NCI-H1105 treated with DMSO at 0.1 percent for 48 hours (cell line): ENCODE measurements at places on chromosomes 12 and 14.

DNA sequence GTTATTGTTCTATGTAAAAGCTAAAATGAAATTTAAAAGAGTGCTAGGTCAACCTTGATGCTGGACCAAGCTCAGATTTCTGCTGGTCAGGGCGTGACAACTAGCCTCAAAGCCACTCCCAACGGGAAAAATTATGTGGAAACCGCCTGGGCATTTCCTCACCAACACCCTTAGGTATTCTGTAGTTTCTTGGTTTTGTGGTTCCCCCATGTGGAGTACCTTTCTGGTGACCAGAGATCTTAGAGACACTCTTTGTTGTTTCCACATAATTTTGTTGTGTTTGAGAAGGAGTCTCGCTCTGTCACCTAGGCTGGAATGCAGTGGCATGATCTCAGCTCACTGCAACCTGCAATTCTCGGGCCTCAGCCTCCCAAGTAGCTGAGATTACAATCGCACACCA lies 119.9 kb downstream of the DENND5B start:
- no peak for DNase-seq

DNA sequence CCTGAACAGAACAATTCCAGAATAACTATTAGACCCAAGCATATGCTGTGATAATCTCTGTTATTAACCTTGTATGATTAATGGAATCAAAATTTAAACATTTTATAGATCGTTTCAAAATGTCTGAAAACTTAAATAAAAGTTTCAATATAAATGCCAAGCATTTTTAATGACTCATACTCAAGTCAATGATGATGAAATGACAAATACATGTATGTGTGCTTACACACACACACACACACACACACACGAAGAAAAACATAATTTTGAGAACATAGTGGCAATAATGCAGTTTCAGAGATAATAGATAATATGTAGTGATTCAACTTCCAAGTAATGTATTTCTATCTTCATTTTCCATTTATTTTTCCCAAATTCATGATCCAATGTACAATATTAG lies 384.9 kb upstream of the FOXG1 start:
- no peak for DNase-seq

GRCh38 chr14:90774316-90774715 lies 41.9 kb downstream of the TTC7B start:
- DNase-seq: no peak

DNA sequence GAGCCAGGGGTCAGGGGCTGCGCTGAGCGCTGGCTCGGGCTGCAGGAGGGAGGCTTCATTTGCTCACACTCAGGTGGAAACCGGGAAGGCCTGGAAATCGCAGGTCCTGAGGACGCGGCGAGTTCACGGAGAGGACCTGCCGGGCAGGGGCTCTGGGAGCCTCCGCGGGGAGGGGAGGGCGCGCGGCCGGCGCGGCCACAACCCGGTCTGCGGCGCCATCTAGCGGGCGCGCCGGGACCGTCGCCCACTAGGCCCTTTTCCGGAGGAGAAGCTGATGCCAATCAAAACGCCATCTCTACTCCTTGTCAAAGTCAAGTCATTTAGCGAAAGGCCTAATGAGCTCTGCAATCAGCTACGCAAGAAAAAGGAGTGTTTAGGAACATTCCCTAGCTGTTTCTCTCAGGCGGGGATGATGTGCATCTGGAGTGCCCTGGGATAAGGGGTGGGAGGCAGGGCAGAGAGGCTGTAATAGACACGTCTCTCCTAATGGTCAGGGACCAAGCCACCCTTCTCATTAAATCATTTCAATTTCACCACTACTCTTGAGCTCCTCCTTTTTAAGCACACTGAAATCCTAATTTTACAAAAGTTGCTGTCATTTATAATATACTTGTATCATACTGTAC lies 885.8 kb upstream of the TMEM132C start:
- peak; percentile 62 for DNase-seq

- DNase-seq: peak; percentile 64
These were observed 228.8 kb upstream of the RGS6 start for GRCh38 chr14:71703477-71703876.

GRCh38 chr14:76168531-76168930 lies 16.8 kb downstream of the GPATCH2L start:
- no peak for DNase-seq

- no peak for DNase-seq
These were observed 56.5 kb downstream of the SAMD4A start for GRCh38 chr14:54623279-54624004.

- DNase-seq: no peak
These were observed 115.4 kb upstream of the BTG1 start for GRCh38 chr12:92261071-92261470.

DNA sequence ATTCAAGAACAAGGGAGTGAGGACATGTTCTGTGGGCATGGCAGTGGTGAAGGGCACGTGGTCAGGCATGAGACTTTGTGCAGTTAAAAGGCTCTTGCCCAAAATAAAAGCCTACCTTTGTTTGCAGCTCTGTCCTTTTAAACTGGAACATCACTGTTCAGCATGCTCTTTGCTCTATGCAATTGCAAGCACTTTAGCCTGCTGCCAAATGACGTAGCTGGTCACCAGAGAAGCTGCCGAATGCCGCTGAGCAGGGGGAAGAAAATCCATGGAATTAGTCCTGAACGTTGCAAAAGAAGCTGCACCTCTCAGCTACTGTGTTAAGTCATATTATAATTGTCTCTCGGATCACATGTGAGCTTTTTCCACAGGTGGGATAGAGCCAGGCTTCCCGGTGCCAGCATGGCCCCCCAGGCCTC lies 176.3 kb upstream of the DIO2 start:
- no peak for DNase-seq

DNA sequence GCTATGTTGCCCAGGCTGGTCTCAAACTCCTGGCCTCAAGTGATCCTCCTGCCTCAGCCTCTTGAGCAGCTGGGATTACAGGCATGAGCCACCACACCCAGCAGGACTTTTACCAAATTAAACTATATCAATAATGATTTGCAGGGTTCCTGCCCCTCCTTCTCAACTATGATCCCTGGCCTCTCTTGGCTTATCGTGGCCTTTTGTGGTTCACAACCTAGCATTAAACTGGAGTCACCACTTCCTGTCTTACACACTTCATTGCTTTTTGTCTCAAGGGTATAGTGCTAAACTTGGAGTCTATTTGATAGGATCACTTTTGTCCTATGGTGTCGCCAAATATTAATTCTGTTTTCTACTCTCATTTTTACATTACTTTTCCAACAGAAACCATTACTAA lies 64.5 kb downstream of the SEC23A start:
- DNase-seq: no peak

GRCh38 chr14:24873551-24873950 lies 176.4 kb downstream of the STXBP6 start:
- no peak for DNase-seq

GRCh38 chr14:90274019-90274418 lies 17.7 kb downstream of the PSMC1 start:
- DNase-seq: no peak

GRCh38 chr12:118536306-118536906 lies 160.1 kb downstream of the SUDS3 start:
- DNase-seq: no peak

GRCh38 chr14:50714450-50715073 lies 46.5 kb upstream of the SAV1 start:
- DNase-seq: peak; percentile 15

- no peak for DNase-seq
These were observed 45.8 kb downstream of the NINJ2 start for GRCh38 chr12:617304-617915.

DNA sequence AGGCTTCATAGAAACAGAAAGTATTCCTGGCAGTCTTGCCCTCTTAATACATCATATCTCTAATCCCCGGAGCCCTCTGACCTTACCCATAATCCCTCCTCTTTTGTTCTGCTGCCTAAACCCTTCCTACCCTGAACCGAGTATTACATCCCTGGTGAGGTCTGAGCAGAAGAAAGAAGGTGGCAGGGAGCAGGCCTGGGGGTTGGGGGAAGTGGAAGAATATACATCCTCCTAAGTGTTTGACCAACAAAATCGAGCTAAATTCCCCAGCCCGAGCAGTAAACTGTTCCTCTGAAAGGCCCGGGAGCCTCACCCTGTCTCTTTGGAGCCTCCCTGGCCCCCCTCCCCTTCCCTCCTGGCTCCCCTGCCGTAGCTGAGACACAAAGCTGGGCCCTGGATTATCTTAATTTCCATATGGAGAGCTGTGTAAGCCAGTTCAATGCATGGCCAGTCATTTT lies 192.6 kb upstream of the LHX5 start:
- DNase-seq: no peak

- DNase-seq: no peak
These were observed 875.7 kb downstream of the SLC6A15 start for GRCh38 chr12:84036912-84037311.

- no peak for DNase-seq
These were observed 54.7 kb downstream of the PLEKHG3 start for GRCh38 chr14:64758691-64759554.

- no peak for DNase-seq
These were observed 12.2 kb downstream of the POLR3B start for GRCh38 chr12:106369624-106370346.

- no peak for DNase-seq
These were observed 926 bp upstream of the CMKLR1 start for GRCh38 chr12:108340037-108340436.

DNA sequence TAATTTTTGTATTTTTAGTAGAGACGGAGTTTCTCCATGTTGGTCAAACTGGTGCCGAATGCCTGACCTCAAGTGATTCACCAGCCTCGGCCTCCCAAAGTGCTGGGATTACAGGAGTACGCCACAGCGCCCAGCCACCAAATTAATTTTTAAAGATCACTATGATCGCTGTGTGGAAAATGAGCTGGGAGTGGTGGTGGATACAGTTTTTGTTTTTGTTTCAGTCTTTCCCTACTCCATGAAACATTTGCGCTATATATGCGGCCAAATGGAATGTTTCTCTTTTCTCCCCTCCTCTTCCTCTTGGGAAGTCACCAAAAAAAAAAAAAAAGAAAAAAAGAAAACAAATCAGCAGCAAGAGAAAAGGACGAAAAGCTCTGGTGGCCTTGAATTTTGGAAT lies 20.8 kb upstream of the P2RX4 start:
- DNase-seq: no peak

GRCh38 chr12:51863363-51863932 lies 14.9 kb upstream of the FIGNL2 start:
- DNase-seq: no peak

- DNase-seq: no peak
These were observed 516.7 kb upstream of the TMEM132C start for GRCh38 chr12:127750076-127750840.

DNA sequence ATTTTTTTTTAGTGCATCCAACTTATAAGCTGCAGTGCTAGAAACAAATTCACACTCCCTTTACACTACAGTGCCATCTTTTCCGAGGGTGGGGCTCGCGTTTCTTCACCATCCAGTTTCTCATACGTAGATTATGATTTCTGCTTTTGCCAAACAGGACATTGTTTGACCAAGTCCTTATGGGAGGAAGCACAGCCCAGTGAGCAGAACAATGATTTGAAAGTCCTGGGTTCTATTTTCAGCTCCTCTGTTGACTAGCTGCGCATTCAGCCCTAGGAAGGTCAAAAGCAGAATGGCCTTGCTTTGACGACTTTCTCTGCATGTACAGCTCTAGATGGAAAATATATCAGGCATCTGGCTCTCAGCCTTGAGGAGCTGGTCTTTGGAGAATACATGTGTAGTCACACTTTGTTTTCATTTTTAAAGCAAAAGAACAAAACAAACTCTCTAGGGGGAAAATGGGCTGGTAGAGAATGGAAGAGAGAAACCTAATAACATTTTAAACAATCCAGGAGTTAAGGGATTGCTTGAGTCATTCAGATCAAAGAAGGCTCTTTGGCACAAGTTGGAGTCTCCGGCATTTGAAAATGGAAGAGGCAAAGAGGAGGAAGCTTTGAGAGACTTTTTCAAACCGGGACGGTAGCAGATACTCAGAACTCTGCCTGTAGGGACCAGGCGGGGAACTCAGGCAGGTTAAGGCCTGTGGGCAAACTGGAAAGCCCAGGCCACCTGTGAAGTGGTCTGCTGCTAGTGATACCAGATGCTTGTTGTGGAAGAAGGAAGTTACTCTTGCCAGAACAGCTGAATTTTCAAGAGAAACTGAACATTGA lies 257.3 kb upstream of the PLEKHG7 start:
- DNase-seq: no peak

DNA sequence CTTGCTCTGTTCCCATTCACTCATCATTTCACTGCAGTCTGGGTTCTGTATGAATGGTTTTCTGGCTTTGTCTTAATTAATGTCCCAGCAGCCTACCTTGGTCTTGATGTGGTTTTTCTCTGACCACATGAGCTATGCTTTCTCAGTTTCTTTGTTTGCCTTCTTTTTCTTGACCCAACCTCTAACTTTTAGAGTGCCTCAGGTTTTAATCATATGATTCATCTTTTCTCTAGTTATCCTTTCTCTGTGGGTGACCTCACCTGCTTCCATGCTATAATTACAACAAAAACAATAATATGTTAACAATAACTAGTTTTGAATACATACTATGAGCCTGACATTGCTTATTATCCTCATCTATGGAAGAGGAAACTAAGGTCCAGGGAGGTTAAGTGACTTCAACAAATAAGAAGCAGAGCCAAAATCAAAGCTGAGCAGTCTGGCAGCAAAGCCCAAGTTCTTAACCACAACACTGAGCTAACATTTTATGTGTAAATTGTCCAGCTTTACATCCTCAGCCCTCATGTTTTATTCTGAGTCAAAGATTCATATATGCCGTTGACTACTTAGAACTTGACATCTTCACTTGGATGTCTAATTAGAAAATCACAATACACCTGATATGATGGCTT lies 4.7 kb upstream of the EPYC start:
- no peak for DNase-seq

GRCh38 chr14:54435500-54435981 lies 5.6 kb downstream of the CNIH1 start:
- no peak for DNase-seq

GRCh38 chr14:57008534-57008933 lies 198.3 kb upstream of the OTX2 start:
- peak; percentile 37 for DNase-seq
